Stimulated activated CD4-positive, alpha-beta T cell treated with anti-CD3 and anti-CD28 coated beads, Interleukin-4, amount 100 ng/mL, for 24 hours (primary cell): ENCODE measurements at places on chromosomes 6 and 20.

GRCh38 chr6:157380779-157381561 is at the start of gene ZDHHC14:
TSS of gene ZDHHC14 (plus strand) at chr6:157381190.
- peak; percentile 88 for DNase-seq

DNA sequence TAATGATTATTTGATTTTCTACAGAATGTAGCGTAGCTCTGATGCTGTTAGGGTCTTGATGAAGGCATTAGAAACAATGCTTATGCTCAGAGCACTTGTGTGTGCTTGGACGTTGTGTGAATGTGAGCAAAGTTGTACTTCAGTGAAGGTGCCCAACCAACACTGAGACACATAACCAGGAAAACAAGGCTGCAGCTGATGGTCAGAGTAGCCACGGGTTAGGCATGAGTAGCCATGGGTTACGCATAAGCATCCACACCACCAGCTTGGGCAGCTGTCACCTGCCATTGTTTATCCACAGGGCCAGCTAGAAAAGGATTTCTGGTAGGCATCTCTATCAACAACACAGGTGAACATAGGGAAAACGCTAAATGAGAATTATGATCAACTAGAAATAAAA is 326.6 kb downstream of the NRN1 start:
- DNase-seq = no peak

GRCh38 chr6:70886071-70886470 is 70.8 kb downstream of the B3GAT2 start:
- DNase-seq = no peak

DNA sequence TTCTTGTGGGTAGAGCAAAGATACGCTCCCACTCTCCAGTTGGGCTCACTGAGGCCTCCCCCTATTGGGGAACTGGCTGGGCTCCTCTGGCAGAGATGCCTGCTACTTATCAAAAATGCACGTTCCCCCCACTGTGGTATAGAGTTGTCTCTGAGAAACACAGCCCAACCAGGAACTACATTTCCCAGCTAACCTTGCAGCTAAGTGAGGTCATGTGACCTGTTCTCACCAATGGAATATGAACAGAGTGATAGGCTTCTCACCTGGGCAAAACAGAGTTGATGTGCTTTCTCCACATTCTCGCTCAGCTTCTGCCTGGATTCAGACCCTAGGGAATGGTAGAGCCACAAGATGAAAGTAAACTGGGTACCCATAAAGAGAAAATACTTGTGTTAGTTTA is 49.1 kb upstream of the PTPRT start:
- DNase-seq = no peak

GRCh38 chr20:45325371-45325770 is 17.3 kb upstream of the MATN4 start:
- DNase-seq = no peak

DNA sequence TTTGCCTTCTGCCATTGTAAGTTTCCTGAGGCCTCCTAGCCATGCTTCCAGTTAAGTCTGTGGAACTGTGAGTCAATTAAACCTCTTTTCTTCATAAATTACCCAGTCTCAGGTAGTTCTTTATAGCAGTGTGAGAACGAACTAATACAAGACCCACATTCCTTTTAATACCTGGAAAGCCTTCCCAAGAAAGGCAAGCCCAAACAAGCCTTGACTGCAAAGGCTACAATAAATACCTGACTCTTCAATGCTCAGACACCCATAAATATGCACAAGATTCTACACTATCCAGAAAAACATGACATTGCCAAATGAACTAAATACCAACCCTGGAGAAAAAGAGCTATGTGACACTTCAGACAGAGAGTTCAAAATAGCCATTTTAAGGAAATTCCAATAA is 338.8 kb downstream of the HAO1 start:
- DNase-seq = no peak

DNA sequence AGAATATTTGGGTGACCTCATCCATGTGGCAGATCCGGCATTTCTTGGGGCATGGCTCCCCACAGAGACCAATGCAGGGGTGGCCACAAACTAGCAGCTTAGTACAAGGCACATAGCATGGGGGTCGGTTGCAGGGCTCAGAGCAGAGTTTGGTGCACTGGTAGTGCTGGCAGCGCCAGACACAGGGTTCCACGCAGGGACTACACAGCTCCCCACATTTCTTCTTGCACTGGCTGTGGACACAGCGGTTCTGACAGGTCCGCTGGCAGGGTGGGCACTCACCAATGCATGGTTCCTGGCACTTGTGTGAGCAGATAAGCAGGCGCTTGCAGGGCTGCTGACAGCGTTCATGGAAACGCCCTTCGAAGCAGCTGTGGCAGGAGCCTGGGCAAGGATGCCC is 29.1 kb downstream of the DDX27 start:
- DNase-seq = no peak

- no peak for DNase-seq
These were observed 11.8 kb upstream of the CAP2 start for GRCh38 chr6:17381424-17382147.

- no peak for DNase-seq
These were observed 5.6 kb upstream of the ACSS1 start for GRCh38 chr20:25063546-25063945.

- DNase-seq = no peak
These were observed 251.6 kb downstream of the ERMARD start for GRCh38 chr6:170003027-170003426.

DNA sequence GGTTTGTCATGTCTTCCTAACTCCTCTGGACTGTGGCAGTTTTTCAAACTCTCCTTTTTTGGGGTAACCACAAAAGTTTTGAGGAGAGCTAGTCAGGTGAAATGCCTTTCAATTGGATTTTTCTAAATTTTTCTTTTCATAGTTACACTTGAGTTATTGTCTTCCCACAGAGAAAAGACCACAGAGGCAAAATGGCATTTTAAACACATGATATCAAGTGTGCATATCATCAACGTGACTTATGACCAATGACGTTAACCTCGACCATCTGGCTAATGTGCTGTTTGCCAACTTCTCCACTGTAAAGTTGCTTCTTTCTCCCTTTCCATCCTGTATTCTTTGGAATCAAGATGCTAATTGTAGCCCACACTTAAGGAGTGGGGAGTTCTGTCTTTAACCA is 41.3 kb upstream of the SNAP25 start:
- DNase-seq = no peak

- no peak for DNase-seq
These were observed 30.5 kb upstream of the NELFCD start for GRCh38 chr20:58950603-58951002.

- no peak for DNase-seq
These were observed 34.4 kb upstream of the ASF1A start for GRCh38 chr6:118859517-118860064.

DNA sequence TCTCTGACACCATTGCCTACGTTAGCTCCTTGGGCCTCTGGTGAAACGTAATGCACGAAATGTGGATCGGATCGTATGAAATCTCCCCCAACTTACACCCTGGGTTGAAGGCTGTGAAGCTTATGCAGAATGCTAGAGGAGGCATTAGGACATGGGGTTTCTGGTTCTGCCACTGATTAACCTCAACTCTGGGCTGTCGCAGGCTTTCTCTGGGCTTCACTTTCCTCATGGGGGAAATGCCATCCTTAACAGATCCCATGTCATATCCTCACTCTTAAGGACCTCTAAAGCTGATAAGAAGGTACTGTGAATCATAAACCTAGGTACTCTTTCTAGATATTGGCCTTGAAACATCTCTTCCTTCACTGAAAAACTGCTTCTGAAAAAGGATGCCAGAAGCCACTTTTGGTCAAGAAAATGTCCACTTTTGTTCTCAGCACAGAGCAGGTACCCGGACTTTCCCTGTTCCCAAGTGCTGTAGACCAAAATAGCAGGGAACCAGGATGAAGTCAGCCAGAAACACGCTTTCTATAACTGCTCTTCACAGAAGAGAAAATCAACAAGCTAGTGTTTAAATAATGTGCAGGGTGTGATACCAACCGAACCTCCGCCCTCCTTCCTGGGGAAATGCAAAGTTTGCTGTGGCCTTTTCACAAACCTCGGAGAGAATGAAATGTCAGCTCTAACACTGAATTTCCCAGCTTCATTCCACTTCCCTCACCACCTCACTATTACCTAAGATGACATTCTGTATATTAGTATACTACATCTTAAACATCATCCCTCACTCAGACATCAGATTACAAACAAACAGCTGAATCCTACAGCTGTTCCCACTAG is 118.9 kb downstream of the BACH2 start:
- DNase-seq = no peak

- no peak for DNase-seq
These were observed 3.2 kb downstream of the NKX2-2 start for GRCh38 chr20:21510414-21511384.

DNA sequence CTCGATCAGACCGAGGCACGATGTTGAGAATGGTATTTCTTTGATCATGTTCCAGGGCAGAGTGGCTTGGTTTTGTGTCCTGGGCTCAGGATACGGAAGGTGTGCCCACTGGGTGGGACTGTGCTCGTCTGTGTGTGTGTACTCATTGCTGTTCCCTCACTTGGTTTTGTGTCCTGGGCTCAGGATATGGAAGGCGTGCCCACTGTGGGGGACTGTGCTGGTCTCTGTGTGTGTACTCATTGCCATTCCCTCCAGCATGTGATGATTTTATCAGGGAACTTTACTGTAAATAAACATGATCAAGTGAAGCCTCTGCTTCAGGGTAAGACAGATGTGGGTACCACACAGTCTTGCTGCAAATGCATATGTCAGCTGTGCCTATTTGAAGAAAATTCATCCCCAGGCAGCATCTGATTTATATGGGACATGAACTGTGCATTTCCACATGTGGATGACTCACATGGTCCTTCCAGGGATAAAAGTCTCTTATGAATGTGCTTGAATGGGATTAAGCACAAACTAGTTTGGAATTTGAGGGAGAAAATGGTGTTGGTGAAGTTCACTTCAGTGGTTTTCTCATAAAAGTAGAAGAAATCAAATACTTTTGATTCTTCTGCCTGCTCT is 274.3 kb downstream of the QKI start:
- DNase-seq = no peak

DNA sequence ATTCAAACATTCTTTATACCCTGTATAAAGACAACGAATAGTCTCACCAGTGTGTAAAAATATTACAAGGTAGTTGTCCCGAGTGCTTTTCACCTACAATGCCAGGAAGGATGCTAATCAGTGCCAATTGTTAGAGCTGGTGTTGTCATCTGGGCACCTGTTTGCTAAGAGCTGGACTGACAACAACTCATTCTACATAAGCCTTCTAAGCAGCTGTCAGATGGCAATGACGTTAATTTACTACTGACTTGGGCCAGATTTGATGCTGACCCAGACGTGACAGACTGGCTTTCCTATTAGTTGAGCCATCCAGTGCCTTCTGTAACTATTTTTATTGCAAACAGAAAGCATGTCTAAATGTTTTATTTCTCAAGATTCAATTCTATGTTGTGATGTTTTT is 355.2 kb downstream of the ADGRB3 start:
- no peak for DNase-seq

GRCh38 chr6:151370509-151371078 is 20.8 kb downstream of the ZBTB2 start:
- DNase-seq = no peak

- DNase-seq = no peak
These were observed 650.7 kb downstream of the KIF16B start for GRCh38 chr20:15922556-15922955.

DNA sequence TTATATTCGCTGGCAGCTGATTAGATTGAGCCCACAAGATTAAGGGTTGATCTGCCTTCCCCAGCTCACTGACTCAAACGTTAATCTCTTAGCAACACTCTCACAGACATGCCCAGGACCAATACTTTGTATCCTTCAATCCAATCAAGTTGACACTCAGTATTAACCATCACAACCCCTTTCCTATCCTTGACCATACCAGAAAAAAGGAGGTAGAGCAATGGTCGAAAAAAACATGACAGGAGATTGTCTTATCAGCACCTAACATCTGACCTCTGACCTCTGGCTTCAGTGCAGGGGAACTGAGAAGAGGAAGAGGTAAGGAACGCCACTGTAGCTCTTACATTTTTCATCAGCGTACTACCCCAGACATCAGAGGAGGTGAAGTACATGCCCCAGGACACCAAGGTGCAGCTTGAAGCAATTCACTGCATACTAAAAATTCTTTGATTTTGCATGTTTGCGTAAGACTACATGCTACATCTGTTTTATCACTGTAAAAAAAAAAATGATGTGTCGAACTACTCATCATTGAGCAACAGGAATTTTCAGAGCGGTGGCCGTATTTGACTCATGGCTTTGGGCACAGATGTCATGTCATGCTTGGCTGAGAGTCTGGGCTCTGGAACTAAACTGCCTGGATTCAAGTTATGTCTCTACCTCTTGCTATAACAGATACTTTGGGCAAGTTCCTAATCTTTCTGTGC is 188.0 kb upstream of the TAB2 start:
- no peak for DNase-seq

DNA sequence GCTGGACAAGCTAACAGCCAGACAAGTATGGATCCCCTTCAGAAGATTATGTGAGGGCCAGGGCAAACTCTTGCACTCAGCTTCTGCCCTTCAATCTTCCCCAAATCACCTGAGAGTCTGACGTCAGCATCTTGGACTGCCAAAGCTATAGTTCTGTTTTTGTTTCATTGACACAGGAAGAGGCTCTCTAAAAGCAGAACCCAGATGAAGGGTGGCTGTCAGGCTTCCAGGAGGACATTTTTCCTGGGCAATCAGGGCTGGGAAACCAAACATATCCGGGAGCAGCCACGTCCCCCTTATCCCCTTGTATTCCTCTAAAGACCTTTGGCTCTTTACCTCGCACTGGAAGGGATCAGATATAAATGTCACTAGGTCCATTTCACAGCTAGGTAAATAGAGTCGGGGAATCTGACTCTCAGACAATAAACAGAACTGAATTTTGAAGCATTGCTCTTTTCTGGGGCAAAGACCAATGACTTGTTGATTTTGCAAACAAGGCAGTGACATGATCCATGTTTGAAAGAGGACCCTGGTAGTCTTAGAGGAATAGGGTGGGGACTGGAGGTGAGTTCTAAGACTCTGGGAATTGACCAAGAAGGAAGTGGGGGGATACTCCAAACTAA is 13.3 kb downstream of the MAFB start:
- DNase-seq = no peak

DNA sequence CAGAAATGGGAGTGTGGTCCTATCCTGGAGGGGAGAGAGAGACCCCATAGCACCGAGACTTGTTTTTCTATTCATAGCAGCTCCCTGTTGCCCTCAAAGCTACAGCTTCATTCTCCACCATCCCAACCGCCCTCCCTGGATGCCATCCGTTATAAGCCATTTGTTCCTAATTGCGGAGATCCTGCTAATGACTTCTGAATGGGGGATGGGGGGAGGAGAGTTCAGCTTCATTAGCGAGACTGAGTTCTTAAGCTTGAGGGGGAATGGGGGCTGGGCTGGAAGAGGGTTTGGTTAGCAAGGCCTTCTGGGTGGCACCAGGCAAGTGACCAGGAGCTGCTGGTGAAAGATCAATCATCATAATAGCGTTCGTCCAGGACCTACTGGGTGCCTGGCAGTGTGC is 27.1 kb downstream of the FOXP4 start:
- no peak for DNase-seq
